Stomach (tissue), 19 donors: ENCODE measurements at places on chromosomes 13 and 19. TPM values are rescaled to one million over a fixed set of nuclear protein-coding genes. Genes with fewer than 3 reads are reported as not detected.

The KANK3 gene
- not detected for total RNA-seq

- DNase-seq: peak; percentile 36
Observed at GRCh38 chr13:39692660-39693438, 37.4 kb downstream of the COG6 start.

- no peak for DNase-seq
Observed at GRCh38 chr13:50243931-50244330, 228.7 kb downstream of the KCNRG start.

GRCh38 chr13:67090856-67091255, 139.3 kb downstream of the PCDH9 start:
- peak; percentile 11 for DNase-seq

- no peak for DNase-seq
Observed at GRCh38 chr19:43692877-43693276, 22.9 kb upstream of the PLAUR start.

DNA sequence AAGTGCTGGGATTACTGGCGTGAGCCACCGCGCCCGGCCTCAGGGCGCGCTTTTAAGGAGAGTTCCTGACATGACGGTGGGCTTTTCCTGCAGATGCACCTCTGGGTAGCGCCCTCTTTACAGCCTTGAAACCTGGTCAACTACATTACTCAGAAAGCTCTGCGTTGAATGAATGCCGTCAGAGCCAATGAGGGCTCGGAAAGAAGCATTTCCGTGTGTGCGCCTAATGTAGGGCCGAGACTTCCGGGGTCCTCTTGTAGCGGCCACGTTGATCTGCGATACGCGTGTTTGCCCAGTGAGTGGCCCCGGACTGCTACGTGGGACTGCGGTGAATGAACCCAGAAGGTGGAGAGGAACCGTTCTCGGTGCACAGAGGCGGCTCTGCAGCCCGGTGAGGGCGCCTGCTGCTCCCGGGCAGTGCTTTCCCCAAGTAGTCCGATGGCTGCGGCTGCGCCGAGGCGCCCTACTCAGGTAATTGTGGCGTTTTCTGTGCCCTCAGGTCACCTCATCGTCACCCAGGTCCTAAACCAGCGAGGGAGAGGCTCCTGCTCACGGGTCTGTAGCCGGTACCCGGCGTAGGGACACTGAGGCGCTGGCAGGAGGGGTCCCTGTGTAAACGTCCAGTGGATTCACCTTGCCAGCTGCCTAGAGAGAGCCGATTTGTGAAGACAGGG, 4.9 kb upstream of the ZNF552 start:
- DNase-seq: peak; percentile 92

DNA sequence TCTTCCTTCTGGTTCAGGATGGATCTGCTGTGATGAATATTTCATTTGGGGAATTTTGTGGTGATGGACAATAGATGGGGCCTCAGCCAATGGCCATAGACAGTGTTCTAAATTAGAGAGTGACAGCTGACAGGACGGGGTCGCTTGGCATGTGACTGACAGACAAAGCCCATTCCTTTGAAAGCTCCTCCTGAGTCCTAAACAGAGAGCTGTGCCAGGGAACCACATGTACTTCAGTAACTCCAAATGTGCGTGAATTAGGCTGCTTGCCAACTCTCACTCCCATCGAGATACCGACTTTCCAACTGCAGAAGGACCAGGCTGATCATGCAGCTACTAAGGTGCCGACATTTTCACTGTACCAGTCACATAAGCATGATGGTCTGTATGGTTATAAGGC, 187.7 kb downstream of the SHISA2 start:
- DNase-seq: no peak

DNA sequence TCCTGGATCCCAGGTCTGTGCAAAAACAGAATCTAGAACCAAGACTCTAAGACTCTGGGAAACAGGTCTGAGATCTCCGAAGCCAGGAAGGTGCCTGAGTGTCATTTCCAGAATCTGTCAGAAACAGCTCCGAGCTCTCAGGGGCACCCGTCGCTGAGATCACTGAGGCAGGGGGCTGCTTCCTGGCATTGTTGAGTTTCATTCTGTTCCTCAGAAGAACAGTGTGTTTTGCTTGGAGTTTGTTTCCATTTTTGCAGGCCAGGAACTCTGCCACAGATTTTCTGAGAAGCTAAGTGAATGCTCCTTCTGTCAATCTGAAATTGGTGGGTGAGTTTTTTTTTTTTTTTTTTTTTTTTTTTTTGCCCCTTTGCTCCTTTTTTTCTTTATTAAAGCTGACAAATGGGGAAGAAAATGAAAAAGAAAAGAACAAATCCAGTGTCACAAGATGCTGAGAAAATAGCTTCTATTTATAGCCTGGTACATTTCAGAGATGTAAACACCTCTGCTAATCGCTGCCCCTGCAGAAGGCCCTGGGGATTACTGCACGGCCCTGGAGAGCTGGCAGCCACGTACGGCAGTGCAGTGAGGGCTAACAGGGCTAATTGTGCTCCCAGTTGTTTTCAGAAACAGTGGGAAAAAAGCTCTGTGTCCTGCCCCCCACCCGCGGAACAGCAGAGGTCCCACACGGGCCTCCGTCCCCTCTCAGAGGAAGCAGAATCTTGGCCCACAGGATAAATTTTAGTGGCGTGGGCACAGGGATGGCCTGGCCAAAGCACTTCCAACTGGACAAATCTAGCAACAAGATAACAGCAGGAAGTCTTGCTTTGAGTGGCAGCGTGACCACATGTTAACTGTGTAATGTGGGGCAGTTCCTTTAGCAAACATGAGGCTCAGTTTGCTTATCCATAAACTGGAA, 237.6 kb upstream of the IRS2 start:
- DNase-seq: peak; percentile 37

DNA sequence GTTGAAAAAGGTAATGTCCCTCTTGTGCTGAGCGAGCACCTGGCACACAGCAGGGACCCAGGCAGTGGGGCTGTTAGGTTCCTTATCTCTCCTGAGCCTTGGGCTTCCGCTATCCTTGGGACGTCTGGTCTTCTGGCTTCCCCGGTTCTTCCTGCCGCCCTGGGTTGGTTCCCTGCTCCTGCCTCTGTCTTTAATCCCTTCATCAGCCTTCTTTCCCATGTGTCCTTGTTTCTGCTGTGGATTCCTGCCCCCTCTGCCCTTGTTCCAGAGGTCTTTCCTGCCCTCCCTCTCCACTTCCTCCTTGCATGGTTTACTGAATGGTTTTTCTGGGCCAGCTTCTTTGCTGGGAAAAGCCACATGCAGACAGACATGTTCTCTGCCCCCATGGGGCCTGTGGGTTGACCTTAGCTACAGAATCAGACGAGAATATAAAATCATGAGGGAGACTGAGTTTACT, 2.6 kb downstream of the EPN1 start:
- peak; percentile 43 for DNase-seq

DNA sequence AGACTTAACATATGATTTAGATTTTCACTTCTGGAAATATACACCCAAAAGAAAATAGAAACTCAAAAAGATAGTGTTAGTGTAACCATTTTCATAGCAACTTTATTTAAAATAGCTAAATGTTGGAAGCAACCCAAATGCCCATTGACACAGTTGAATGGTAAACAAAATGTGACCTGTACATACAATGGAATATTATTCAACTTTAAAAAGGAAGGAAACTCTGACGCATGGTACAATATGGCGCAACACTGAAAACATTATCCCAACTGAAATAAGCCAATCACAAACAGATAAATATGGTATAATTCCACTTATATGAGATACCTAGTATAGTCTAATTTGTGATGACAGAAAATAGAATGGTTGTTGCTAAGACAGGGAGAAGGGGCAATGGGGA, 1456.1 kb upstream of the MIR17HG start:
- no peak for DNase-seq

GRCh38 chr13:68304286-68304893, 1074.3 kb upstream of the PCDH9 start:
- no peak for DNase-seq

DNA sequence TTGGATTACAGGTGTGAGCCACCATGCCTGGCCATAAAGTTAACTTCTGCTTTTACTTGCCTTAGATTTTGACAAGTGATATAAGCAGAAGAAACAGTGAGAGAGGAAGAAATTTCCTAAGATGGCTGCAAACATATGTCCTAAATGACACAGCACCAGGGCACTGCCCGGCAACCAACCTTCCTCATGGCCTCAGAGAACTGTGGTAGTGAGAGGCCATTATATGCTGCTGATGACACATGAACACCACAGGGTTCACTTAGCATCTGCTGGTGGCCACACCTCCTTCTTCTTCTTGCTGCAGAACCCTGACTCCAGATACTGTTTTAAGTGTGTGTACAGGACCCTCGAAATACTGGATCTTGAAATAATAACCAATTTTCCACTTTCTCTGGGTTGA, 88.2 kb downstream of the KCTD12 start:
- peak; percentile 33 for DNase-seq

DNA sequence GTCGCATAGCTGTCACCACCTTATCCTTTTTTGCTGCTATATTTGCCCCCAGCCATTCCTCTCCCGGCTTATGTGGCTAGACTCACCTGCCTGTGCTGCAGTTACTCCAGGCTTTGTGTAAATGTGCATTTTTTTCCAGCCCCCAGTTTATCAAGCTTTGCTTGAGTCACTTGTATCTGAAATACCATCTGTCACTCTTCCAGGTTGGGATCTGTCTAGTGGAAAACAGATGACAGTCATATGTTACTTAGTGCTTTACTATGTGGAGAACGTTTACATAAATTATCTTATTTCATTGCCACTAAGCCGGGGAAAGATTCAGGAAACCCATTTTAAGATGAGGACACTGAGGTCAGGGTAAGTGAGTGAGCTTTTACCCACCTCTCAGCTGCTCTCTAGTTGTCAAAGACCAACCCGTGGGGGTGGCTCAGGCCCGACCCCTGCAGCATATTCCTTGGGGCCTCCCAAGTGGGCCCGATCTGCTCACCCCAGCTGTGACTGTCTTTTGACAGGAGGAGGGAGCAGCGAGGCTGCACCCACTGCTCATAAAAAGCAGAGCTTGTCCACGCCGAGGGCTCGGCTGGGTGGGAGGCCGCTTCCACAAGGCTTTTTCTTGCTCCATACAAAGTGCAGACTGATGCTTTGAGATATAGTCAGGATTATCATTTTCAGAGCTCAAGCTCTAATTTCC, 7.2 kb downstream of the GJB2 start:
- DNase-seq: no peak

DNA sequence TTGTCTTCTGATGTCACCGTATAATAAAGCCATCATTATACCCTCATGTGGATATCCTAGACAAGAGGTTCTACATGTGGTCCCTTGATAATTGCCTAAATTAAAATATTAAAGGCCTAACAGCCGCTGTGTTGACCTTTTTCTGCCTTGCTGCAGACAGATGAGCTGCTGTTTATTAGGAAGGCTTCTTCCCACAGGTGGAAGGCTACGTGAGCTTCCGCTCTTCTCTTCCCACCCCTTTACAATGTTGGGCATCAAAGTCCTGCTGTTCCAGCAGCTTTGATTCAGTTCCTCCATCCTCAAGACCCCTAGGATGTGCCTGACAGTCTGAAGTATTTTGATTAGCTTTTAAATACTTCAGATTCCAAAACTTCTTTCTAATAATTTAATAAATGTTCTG, 217.1 kb downstream of the PCCA start:
- no peak for DNase-seq

DNA sequence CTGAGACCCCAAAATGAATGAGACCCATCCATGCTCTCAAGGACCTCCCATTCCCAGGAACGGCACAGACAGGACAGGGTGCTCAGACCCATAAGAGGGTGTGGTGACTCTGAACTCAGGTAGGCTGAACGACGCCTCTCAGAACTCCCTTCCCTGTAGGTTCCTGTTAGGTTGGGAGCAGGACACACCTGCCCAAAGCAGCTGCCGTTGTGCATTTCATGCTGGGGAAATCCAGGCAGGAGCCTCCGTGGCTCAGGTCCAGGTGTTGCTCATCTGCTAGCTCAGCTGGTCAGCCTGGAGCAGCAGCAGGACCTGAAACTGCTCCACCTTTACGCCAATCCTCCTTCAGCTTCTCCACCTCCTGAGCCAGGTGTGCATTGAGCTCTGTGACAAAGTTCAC, 19.1 kb upstream of the TEX101 start:
- DNase-seq: no peak

GRCh38 chr19:7507884-7508283, 8.0 kb upstream of the ZNF358 start:
- DNase-seq: peak; percentile 80
